T-helper 2 cell treated with Interferon-gamma antibody and Interleukin-4, amounts not matched to agents 100 ng/mL and 5 ng/mL, for 36 hours (primary cell): ENCODE measurements at places on chromosomes 4 and X. TPM values are rescaled to one million over a fixed set of nuclear protein-coding genes. Genes with fewer than 3 reads are reported as not detected.

The SMR3B gene
- not detected in 2 replicates for total RNA-seq

The NXF2B gene
- total RNA-seq = not detected in 2 replicates

The KDR gene
- total RNA-seq = not detected in 2 replicates

The DRD5 gene
- not detected in 2 replicates for total RNA-seq

The COX7B2 gene
- not detected in 2 replicates for total RNA-seq

The HPGDS gene
- total RNA-seq = 3.2 and 4.4 TPM in 2 replicates

The RIPPLY1 gene
- not detected in 2 replicates for total RNA-seq

The P2RY10 gene
- 62.6 and 69.7 TPM in 2 replicates for total RNA-seq

The SPACA5 gene
- not detected in 2 replicates for total RNA-seq

The C4orf54 gene
- not detected in 2 replicates for total RNA-seq

The PABPC5 gene
- total RNA-seq = not detected in 2 replicates

The FOXP3 gene
- total RNA-seq = 13.8 and 14.8 TPM in 2 replicates

The SASH3 gene
- total RNA-seq = 199 and 210 TPM in 2 replicates

The ARHGAP6 gene
- not detected in 2 replicates for total RNA-seq

The EVC2 gene
- 0.34 and 0.41 TPM in 2 replicates for total RNA-seq

The ART3 gene
- total RNA-seq = 0.16 TPM in 1 of 2 replicates, not detected in the other

The ENPP6 gene
- total RNA-seq = 1.1 and 1.6 TPM in 2 replicates

The CENPVL1 gene
- total RNA-seq = not detected in 2 replicates

The IL21 gene
- 0.50 and 0.66 TPM in 2 replicates for total RNA-seq

The CD99L2 gene
- 13.0 and 13.4 TPM in 2 replicates for total RNA-seq
